ENCODE measurements at places on chromosomes 6 and 20.

DNA sequence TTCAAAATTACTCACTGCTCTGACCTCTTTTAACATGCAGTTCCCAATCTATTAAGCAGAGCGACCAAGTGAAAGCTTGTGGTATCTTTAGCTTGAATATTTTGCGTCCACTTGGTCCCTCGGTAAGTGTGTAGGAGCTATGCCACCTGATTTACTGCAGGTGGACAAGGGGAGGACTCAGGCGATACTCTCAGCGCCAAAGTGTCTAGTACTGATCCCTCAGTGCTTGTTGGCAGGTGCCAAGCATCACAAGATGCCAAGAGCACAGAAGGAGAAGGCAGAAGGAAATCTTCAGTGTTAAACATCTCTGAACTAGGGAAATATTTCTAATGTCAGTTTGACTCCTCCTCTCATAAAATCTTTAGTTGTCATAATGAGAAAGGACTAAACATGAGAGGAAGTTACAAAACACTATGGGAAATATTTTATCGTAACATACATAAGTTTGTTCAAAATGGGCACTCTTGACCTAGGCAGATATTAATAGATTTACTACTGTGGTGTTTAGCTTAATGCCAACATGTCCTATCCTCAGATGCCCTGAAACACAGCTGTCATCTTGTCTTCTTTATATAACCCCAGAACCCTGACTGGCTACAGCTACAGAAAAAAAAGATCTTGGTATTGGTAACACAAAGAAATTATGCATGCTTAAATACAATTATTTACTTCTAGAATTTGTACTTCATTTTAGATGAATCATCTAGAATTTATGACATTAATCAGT lies 19.5 kb downstream of the NHLRC1 start:
- no peak for DNase-seq

- DNase-seq: no peak
These were observed 910.7 kb downstream of the TFAP2A start for GRCh38 chr6:9504191-9504590.

DNA sequence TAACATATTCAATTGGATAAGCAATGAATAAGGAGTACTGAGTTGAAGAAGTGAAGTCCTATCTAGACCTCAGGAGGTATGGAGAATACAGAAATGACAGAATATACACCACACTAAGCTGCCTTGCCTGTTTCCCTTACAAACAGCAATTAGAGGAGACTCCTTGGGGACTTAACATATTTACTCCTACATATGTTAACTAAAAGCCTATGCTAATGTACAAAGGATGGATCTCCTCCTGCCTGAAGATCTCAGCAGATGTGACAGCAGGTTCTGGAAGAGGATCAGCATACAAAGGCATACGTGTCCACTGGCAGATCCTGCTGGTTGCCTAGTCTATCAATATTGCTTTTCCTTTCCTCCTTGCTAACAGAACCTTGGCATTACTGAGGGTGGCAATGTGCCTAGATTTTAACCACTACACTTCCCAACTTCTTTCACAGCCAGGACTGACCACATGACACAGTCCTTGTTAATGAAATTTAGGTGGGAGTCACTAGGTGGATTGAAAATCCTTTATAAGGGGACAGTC lies 29.6 kb downstream of the PRKN start:
- DNase-seq: no peak

GRCh38 chr20:50821994-50822393 lies 27.1 kb downstream of the BCAS4 start:
- DNase-seq: no peak

GRCh38 chr6:68159433-68159832 lies 475.6 kb upstream of the ADGRB3 start:
- no peak for DNase-seq

DNA sequence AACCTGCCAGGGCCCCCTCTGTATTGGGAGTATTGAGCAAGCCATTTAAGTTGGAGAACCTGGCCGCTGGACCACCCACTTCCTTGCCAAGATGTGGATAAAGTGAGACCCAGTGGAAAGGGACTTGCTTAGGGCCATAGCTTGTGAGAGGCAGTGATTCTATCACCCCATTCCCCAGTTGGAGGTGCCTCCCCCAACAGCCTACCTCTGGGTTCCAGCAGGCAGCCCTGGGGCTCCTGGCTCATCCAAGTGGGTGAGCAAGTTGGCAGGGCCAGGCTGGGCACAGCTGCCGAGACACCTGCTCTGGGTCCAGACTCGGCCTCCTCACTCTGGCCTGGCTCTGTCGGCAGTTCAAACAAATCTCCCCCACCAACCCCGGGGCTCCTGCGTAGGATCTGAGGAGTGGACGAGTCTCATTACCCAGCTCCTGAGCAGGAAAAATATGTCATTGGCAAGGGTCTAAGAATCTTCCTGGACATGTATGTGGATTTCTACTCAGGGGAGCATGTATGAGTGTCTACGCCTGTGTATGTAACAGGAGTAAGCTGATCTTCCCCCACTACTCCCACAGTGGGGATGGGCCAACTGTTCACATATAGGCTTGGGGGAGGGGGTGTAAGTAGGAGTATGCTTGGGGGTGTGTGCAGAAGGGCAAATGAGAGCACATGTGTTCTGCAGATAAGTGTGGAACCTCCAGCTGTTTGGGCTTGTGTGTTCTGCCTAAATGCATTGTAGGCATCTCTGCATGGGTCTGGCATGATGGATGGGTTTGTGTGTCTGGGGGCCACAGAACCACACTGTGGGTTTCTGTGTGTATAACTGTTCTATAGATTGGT lies 1.9 kb downstream of the ID1 start:
- peak; percentile 91 for DNase-seq

GRCh38 chr6:18269253-18269652 lies 4.9 kb upstream of the DEK start:
- DNase-seq: peak; percentile 56

- DNase-seq: no peak
These were observed 104.8 kb downstream of the TAF4 start for GRCh38 chr20:61960836-61961235.
